NCI-H446 (cell line): ENCODE measurements at places on chromosomes 3 and 15.

DNA sequence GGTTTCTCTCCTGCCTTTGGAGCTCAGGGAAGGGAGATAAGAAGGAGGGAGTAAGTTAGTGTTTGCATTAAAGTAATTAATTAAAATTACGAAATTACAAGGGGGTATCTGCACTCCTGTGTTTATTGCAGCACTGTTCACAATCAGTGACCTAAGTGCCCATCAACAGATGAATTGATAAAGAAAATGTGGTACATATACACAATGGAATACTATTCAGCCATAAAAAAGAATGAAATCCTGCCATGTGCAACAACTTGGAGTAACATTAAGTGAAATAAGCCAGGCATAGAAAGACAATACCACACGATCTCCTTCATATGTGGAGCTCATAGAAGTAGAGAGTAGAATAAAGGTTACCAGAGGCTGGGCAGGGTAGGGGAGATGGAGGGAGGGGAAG lies 202.0 kb downstream of the SHQ1 start:
- DNase-seq: no peak

DNA sequence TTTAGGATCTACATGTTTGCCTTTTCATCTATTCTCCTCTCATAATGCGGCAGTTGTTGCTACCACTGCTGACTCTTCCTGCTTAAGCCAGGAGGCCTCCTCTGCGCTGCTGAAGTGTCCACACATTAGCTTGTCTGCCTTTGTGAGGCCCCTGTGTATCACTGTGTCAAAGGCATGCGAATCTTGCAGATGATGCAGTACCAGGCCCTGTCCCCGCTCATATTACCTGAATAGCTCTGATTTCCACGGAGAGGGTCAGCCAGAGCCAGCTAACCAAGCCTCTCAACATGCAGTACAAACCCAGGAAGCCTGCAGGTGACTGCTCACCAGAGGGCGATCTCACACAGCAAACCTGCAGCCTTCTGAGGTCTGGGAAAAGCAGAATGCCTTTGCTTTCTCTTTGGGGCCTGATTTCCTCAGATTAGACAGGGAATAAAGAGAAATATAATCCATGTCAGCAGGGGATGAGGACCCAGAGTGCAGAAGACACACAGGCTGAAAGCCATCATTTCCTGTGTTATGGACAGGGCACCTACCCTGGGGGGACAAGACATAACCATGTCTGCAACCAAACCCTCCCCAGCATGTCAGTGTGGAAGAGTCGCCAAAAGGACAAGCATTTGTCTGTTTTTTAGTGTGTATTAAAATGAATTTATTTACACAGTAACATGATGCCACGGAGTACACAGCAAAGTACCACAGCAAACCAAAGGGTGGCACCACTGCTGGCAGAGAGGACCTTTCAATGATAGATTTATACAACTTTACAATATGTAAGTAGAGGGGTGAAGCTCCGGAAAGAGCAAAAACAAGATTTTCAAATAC lies 36.8 kb upstream of the TSPAN3 start:
- peak; percentile 59 for DNase-seq

GRCh38 chr15:99486371-99487336 lies 79.1 kb upstream of the MEF2A start:
- peak; percentile 88 for DNase-seq

DNA sequence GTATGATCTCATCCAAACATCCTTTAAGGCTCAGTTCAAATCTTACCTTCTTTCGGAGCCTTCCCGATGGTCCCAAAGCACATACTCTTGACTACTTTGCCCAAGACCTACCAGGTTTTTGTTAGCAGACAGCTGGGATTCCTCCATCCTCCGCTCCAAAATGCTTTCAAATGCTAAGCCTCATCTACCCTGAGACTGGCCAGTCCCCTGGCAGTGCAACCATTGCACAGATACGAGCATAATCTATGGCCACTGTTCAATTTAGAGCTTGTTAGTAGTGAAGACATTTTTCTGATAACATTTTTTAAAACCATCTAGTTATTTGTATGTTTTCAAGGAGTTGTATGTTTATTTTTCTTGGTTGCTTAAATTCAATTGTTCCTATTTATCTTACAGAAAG lies 264.4 kb upstream of the NR2F2 start:
- DNase-seq: no peak

- no peak for DNase-seq
Measured at GRCh38 chr3:29758434-29759322, 477.8 kb downstream of the RBMS3 start.

- DNase-seq: no peak
Measured at GRCh38 chr3:186472456-186473008, 71.6 kb downstream of the CRYGS start.

DNA sequence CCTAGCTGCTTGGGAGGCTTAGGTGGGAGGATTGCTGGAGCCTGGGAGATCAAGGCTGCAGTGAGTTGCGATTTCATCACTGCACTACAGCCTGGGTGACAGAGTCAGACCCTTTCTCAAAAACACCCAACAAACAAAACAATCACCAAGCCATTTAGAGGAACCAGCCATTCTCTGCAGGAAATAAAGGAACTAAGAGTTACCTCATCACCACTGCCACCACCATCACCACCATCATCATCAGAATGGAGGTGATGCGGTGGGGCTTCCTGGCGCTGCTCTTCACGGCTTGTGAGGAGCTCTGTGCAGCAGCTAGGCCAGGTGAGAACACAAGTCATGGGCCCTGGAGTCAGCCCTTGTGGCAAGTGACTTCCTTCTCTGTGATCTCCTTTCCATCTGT lies 37.7 kb upstream of the KLHL25 start:
- DNase-seq: no peak

GRCh38 chr15:38012894-38013293 lies 78.5 kb downstream of the TMCO5A start:
- DNase-seq: no peak

DNA sequence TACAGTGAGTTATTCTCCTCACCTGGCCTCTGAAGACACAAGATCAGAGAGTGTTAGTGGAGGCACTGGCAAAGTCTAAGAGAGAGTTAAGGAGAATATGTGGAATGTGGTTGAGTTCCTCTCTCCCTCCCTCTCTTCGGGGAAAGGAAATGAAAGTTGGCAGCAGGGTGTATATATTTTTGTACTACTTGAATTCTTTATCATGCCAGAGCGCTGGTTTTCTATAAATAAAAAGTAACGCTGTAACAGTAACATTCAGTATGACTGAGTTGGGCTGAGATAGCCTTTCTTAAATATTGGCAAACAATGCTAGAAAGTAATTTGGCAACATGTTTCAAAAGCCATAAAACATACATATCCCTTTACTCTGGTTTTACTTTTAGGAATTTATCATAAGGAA lies 77.5 kb upstream of the TNFAIP8L3 start:
- no peak for DNase-seq

- DNase-seq: no peak
Measured at GRCh38 chr3:127525373-127525772, 65.2 kb downstream of the TPRA1 start.

DNA sequence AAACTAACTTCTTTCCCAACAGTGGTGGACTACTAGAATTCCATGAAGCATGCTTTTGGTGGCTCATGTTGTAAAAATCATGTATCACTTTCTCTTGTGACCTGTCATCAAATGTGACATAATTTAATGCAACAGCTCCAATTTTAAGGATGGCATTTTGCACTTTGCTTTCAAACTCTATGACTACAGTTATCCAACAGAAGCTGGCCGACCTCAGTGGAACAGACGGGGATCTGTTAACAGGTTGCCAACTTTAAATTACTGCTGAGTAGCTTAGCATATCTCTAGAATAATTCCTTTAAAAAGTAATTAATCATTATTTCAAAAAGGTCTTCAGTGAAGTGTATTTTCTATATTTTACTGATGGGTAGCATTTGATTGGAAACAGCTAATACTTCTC lies 907.4 kb downstream of the FHIT start:
- DNase-seq: peak; percentile 4

- DNase-seq: no peak
Measured at GRCh38 chr3:99663977-99664376, 25.6 kb downstream of the COL8A1 start.
